ENCODE measurements at places on chromosomes 3 and 15.

DNA sequence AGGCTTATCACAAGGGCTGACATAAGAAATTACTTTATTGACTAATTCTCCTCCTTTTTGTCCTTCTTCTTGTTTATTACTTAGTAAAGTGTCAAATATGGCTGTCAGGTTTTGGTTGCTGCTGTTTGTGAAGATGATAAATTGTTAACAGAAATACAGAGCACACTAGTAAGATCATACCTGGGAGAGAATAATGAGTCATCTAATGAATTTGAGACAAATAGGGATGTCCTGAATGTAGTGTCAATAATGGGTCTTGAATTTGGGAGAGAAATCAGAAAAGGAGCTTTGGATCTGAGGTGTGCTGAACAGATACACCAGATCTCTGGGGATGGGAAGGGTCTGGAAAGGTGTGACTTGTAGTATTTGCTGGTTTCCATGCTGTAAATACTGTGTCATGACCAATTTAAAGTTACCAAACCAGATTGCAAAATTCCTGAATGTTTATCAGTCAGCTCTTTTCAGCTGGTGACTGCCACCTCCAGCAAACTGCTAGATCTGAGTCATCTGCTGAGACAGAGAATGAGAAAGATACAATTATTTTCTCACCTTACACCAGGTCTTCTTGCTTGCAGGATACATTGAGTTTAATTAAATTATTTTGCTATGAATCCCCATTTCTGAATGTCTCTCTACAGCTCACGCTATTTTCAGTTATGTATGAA is 76.7 kb upstream of the SATB1 start:
- DNase-seq, result no peak

DNA sequence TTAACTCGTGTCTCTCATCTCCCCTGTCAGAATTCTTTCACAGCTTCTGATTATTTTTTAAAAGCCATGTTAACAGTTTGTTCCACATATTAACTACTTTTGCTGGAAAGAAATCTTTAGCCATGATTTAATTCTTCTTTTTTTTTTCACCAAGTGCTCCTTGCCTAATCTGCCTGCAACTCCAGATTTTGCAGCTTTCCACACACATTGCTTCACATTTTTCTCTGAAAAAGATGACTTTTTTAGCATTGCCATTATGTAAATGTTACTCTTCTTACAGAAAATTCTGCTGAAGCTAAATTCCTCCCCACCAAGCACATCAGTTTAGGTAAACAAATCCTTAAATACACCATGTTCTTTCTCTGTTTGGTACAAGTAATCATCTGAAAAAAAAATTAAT is 23.4 kb upstream of the PPARG start:
- DNase-seq, result no peak

DNA sequence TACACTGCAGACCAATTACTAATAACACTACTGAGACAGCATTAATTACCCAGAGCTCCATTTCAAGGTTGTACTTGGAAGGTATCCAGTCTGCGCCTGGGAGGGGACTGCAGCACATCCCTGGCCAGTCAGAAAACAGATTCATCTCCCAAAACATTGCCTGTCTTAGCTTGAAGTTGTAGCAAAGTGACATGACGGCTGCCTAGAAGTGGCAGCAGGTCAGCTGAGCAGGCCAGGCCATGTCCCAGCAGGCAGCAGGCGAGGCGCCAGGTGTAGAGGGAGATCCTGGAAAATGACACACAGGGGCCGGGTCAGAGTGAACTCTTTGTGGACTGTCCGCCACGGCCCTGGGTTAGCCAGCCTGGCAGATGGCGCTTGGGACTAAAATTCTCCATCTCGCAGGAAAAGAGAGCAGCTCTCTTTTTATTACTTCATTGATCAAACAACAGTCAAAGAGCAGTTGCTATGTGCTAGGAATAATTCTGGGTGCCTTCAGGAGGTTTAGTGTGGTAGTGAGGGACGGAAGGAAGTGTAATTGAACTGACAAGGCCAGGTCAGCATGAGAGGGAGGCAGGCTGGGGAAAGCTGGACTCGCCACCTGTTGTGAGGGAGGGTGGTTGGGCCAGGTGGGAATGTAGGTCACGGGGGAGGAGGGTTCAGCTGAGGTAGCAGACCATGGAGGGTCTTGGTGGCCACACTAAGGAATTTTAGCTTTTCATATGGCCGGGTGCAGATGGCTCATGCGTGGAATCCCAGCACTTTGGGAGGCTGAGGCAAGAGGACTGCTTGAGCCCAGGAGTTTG is 1.3 kb upstream of the MAP6D1 start:
- DNase-seq, result no peak

GRCh38 chr3:126969586-126969985 is 13.3 kb upstream of the PLXNA1 start:
- DNase-seq, result no peak

DNA sequence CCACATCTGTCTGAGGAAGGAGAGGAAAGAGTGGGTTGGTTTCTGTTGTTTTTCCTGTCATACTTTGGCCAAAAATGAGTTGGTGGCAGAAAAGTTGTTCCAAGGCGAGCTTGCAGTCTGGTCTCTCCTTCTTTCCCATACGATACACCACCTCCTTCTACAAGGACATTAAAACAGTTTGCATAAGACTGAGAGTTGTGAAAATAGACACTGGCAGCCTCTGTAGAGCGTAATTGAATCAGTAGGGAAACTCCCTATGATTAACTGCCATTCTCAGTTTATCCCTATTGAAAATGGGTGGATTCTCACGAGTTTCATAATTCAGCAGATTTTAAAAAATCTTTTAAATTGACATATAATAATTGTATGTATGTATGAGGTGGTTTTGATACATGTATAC is 3.7 kb upstream of the LSG1 start:
- DNase-seq, result no peak

DNA sequence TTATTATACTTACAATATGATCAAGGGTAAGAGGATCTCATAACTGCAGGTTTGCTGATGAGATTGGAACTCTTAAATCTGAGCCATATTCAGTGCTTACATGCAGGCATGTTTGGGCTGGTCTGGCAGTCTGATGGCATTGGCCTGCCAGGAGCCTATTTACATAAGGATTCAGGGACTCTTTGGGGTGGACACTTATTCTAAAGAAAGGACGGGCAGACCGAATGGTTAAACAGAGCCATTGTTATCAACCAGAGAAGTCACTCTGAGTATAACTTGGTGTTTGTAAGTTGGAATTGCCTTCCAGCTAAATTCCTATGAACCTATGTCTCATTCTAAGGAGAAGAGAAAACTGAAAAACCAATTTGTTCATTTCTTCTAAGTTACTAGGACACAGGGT is 932.8 kb downstream of the IGSF11 start:
- no peak for DNase-seq

DNA sequence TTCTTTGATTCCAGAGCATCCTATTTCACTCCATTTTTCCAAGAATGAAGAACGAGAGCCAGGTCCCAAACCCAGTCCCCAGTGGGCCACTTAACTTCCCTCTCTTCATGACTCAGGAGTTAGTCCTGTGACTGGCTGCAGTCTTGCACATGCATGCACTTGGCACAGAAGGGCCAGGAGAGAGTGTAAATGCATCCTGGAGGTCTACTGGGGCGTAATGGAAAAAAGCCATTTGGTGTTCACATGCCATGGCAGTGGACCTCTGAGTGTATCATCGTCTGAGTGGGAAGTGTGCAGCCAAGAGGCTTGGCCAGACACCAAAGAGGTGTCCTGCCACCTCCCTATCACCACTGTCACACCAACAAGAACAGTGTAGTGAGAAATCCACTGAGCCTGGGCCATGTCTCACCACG is 15.1 kb upstream of the RFTN1 start:
- DNase-seq, result no peak

- DNase-seq, result no peak
Observed at GRCh38 chr15:88752951-88753350, 50.3 kb upstream of the ACAN start.

DNA sequence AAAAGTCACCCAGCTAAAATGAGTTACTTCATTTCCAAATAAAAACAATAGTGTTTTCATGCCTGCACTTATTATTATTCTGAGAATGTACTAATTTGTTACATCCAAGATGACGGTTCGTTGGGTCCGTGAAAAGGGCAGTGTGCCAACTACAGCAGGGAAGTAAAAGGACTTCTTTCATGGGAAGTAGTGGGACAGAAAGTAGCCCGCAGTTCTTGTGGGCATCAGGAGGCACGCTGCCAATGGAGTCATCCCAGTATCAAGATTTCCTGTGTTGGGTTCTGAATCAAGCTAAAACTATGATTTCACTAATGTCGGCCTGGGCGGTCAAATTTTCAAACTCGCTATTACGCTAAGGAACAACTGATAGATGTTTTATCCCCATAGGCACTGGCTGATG is 254.5 kb upstream of the SOX2 start:
- DNase-seq, result no peak

DNA sequence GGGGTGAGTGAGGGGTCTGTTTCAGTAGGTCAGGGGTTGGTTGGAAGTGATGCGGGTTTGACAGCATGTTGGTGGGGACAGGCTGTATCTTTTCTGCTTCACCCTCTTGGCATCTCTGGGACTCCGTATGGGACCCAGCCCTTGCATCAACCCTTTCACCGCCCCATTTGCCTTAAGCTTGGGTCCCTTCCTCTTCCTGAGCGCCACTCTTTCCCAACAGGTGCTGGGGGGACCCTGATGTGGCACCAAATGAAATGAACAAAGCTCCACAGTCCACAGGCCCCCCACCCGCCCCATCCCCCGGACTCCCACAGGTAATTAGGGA is 1.1 kb downstream of the EIF4G1 start:
- DNase-seq, result no peak

DNA sequence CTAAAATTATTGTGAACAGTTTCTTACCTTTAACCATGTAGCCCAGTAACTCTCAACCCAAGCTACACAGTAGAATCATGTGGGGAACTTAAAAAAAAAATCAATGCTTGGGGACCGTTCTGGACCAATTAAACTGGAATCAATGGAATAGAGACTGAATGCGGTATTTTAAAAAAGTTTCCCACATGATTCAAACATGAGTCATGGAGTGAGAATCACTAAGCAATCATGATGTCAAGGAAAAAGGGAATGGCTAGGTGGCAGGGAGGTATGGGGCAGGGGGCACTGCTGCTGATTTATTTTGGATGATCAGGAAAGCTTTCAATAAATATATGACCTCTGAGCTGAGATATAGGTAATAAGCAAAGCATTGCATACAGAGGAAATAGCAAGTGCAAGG is 250.5 kb upstream of the RORA start:
- no peak for DNase-seq

DNA sequence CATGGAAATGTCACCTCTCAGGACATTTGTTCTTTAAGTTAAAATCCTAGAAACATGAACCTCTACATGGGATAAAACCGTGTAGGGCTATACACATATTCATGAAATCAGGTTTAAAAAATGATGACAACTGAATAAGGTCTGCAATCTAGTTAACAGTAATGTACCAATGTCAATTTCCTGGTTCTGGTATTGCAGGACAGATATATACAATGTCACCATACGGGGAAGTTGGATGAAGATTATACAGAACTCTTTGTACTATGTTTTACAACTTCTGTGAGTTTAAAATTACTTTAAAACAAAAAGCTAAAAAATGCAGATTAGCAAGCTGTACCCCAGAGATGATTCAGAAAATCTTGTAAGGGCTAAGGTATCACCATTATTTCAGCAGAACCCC is 6.7 kb downstream of the CNTN3 start:
- DNase-seq, result no peak

- DNase-seq, result no peak
Observed at GRCh38 chr15:71599418-71600151, 210.8 kb upstream of the NR2E3 start.

DNA sequence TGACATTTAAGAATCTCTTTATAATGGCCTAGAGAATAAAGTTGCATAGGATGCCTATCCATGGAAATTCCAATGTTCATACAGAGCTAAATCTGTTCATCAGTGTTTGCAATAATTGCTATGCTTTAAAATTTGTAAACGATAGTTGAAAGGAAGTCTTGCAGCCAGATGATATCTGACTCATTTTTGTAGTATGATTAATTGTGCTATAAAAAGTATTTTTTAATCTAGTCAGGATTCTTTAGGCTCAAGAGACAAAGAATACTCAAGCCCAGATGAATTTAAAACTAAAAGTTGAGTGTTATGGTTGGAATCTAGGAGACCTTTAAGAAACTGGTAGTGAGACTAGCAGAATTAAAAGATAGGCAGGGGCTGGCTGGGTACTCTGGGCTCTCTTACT is 50.5 kb downstream of the SUCNR1 start:
- DNase-seq, result no peak

- DNase-seq, result no peak
Observed at GRCh38 chr3:45017821-45018220, 8.3 kb upstream of the CLEC3B start.

DNA sequence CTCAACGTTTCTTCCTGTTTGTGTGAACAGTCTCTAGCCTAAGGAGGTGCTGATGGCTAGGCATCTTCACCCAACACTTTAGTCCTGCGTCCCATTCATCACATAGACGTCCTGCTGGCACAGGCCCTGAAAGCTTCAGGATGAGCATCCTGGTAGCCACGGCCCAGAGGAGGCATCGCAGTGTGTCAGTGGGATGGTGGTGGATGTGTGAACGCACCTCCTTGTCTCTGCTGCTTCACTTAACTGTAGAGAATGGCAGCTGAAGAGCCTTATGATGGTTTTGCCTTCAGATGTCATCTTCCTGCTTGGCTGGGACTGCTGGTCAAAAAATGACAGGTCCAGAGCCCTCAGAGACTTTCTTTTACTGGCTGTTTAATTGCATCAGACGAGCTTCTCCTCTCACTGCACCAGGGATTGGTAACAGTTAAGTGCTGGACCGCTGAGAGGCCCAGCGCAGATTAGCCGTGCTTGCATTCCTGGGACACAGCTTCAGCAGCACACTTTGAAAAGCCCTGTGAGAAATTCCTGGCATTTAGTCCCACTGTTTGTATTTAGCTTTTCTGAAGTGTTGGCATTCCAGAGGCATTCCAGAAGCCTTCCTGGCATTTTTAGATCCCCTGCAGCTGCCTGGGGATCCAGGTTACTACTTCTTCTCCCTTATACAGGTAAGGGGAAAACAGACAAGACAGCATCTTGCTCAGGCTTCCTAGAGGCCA is 132.4 kb upstream of the PLXNA1 start:
- no peak for DNase-seq

- DNase-seq, result peak; percentile 81
Observed at GRCh38 chr3:13414040-13414729, 5.9 kb downstream of the NUP210 start.

DNA sequence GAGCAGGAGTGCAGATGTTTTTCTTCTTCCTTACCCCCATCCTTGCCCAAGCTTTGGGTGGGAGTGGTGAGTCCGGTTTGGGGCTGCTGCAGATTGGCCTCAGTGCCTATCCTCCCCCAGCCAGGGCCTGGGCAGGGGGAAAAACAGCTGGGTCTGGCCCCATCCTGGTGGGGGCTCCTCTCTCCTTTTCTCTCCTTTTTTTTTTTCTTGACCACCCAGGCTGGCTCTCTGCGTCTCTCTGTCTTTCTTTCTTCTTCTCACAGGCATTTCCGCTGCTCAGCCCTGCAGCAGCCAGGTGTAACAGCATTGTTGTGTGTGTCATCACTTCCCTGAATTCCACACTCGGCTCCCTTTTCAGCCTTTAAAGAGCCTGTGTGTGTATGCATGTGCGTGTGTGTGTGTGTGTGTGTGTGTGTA is 2.0 kb downstream of the FOXL2NB start:
- no peak for DNase-seq

Measured in DND-41 (cell line).